ENCODE measurements at places on chromosomes 11 and 22. TPM values are rescaled to one million over a fixed set of nuclear protein-coding genes. Genes with fewer than 3 reads are reported as not detected.

OR51I1 gene
- not detected for total RNA-seq

RGL4 gene
- total RNA-seq, result not detected

XKR3 gene
- total RNA-seq, result not detected

NPAS4 gene
- total RNA-seq, result 1.3 TPM

EMID1 gene
- 45.6 TPM for total RNA-seq

TYR gene
- total RNA-seq, result not detected

MRPL48 gene
- total RNA-seq, result 32.8 TPM

LZTR1 gene
- 21.9 TPM for total RNA-seq

PHLDB1 gene
- 38.9 TPM for total RNA-seq

GLYAT gene
- not detected for total RNA-seq

APOBEC3B gene
- total RNA-seq, result 3.5 TPM

FOLR3 gene
- total RNA-seq, result not detected

OR5P2 gene
- 0.16 TPM for total RNA-seq

CRYBB2 gene
- not detected for total RNA-seq

NCAPD3 gene
- 29.4 TPM for total RNA-seq

C11orf65 gene
- total RNA-seq, result not detected

USH1C gene
- total RNA-seq, result not detected

EEF1G gene
- total RNA-seq, result 1,743 TPM

MMP10 gene
- total RNA-seq, result not detected

GATD1 gene
- total RNA-seq, result 12.4 TPM

PTPN5 gene
- total RNA-seq, result not detected

TMPRSS5 gene
- 0.11 TPM for total RNA-seq

PRR5L gene
- total RNA-seq, result 41.3 TPM

APOL4 gene
- not detected for total RNA-seq

H19 gene
- not detected for total RNA-seq

PRMT3 gene
- total RNA-seq, result 16.2 TPM

OR52N4 gene
- total RNA-seq, result not detected

TMEM191C gene
- total RNA-seq, result not detected

MEI1 gene
- 0.08 TPM for total RNA-seq

CHRM4 gene
- 0.42 TPM for total RNA-seq

OR52D1 gene
- not detected for total RNA-seq

SPINDOC gene
- 95.5 TPM for total RNA-seq

OR8A1 gene
- not detected for total RNA-seq

CASP4 gene
- 75.6 TPM for total RNA-seq

LMNTD2 gene
- total RNA-seq, result not detected

OR4C12 gene
- not detected for total RNA-seq

PKNOX2 gene
- not detected for total RNA-seq

USP2 gene
- total RNA-seq, result 0.21 TPM

SYT13 gene
- not detected for total RNA-seq

SLCO2B1 gene
- total RNA-seq, result 0.13 TPM

PDGFB gene
- total RNA-seq, result not detected

OR2AG1 gene
- not detected for total RNA-seq

OR8H1 gene
- total RNA-seq, result not detected

ELFN2 gene
- not detected for total RNA-seq

DEPDC5 gene
- 11.9 TPM for total RNA-seq

MYO7A gene
- total RNA-seq, result not detected

RAB38 gene
- total RNA-seq, result not detected

SLC43A1 gene
- 6.4 TPM for total RNA-seq

PYGM gene
- not detected for total RNA-seq

SLC7A4 gene
- not detected for total RNA-seq

LSP1 gene
- total RNA-seq, result 0.50 TPM

ATL3 gene
- total RNA-seq, result 183 TPM
